Activated naive CD8-positive, alpha-beta T cell treated with anti-CD3 and anti-CD28 coated beads, Interleukin-2, amount 10 ng/mL, durations not matched to agents 7 days and 5 days (primary cell): ENCODE measurements at places on chromosomes 2 and 18.
A peak's percentile ranks its signal among the peaks of the same experiment; 100 is the strongest.

GRCh38 chr2:98882971-98883779 lies 52.9 kb downstream of the CRACDL start:
- H3K27ac ChIP-seq, result no peak overlapping the region
- H3K27me3 ChIP-seq, result peaks cover 10% of the 10 kb centered on the region
- H3K36me3 ChIP-seq, result peaks cover 2% of the 10 kb centered on the region
- H3K4me1 ChIP-seq, result no peaks in the 10 kb centered on the region
- H3K4me3 ChIP-seq, result no peak overlapping the region
- DNase-seq, result no peak

DNA sequence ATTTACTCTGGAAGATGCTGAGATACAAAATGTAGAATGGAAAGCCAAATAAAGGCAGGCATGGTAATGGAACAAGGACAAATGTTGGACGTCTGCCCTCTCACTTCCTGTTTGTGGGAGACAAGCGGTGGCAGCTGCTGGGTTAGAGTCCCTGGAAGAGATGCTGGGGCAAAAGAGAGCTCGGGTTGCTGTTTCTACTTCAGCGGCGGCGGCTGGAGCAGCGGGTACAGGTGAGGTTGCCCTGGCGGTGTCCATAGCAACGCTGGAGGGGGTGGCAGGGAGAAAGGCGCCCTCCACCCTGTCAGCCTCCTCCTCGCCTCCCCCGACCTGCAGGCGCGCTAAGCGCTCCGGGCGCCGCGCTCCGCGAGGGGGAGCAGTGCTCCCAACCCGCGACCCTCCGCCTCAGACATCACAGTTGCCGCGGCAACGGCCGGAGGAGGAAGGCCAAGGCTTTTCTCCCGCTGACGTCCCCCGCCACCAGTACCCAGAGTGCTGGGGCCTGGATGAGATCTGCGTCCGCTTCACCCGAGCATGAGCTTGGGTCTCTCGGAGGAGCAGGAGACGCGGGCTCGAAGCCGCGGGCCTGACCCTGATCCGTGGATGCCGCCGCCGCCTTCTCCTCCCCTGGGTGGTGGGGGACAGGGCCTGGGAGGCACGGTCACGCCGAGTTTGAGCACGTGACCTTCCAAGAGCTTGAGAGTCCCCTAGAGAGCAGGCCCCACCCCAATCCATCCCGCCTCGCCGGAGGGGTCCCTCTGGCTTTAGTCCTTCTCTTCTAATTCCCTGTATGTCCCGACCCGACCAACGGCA lies 65.6 kb downstream of the NOL4 start:
- peak; percentile 19 for DNase-seq
- H3K4me3 ChIP-seq, result no peak overlapping the region
- H3K27ac ChIP-seq, result no peak overlapping the region
- no peaks in the 10 kb centered on the region for H3K4me1 ChIP-seq
- no peaks in the 10 kb centered on the region for H3K36me3 ChIP-seq

DNA sequence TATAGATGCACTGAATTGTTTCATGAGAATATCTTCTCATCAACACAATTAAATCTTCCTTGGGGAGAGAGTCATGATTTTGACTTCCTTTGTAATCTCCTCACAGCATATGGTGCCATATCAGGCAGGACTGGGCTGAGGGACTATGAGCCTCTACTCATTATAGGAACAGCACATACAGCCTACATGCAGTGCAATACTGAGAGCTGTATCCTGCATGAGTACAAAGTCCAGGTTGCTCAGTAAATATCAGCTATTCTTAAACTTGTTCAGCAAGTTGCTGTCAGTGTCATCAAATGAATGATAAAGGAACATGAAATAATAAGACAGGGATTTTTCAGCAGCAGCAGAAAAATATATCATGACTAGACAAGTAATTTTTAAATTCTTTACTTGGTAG lies 10.8 kb downstream of the DLGAP1 start:
- no peak overlapping the region for H3K27ac ChIP-seq
- no peaks in the 10 kb centered on the region for H3K4me1 ChIP-seq

DNA sequence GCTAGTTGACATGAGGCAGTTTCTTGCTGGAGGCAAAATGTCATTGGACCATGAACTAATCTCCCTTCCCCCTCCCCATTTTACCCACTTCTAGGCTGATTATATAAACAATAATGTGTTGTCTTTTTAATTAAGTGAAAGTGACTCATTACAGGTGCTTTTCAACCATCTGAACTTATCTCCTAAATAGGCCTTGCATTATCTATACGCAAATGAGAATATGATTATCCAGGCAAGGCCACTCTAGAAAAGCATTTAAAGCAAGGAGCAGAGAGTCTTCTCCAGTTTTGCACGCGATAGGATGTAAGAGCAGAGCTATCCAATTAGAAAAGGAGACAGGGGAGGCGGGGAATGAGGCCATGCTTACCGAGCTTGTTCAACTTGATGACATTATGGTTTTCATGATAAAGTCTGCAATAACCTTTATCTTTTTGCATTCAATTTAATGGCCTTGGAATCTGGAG lies 286.1 kb upstream of the SIX3 start:
- no peak for DNase-seq
- H3K4me3 ChIP-seq, result no peak overlapping the region
- no peaks in the 10 kb centered on the region for H3K4me1 ChIP-seq
- no peaks in the 10 kb centered on the region for H3K27me3 ChIP-seq

GRCh38 chr2:130810490-130810889 lies 26.2 kb upstream of the ARHGEF4 start:
- H3K36me3 ChIP-seq, result no peaks in the 10 kb centered on the region
- no peak overlapping the region for H3K4me3 ChIP-seq
- H3K27ac ChIP-seq, result no peak overlapping the region
- H3K27me3 ChIP-seq, result peaks cover 42% of the 10 kb centered on the region
- no peak for DNase-seq
- H3K4me1 ChIP-seq, result peaks cover 12% of the 10 kb centered on the region

- peaks cover 23% of the 10 kb centered on the region for H3K4me1 ChIP-seq
- no peak for DNase-seq
- no peak overlapping the region for H3K4me3 ChIP-seq
- H3K27me3 ChIP-seq, result no peaks in the 10 kb centered on the region
Observed at GRCh38 chr18:75230163-75231052, 19.8 kb downstream of the TSHZ1 start.

DNA sequence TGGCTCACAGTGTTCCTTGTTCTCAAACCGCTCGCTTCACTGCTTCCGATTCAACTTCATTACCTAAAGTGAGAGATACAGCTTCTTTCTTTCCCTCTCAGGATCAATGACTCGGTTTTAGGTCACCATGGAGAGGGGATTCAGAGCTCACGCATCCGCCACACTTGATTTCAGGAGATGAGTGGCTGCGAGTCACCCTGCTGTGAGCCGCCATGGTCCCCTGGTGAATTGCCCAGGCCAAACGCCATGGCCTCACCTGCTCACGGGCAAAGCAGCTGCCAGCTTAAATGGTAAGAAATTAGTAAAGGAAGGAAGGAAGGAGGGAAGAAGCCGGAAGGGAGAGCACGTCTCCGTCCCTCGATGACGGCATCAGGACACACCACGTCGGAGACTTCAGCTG lies 60.5 kb downstream of the ADNP2 start:
- no peak overlapping the region for H3K27ac ChIP-seq
- H3K4me1 ChIP-seq, result no peaks in the 10 kb centered on the region
- no peak for DNase-seq
- H3K4me3 ChIP-seq, result no peak overlapping the region

DNA sequence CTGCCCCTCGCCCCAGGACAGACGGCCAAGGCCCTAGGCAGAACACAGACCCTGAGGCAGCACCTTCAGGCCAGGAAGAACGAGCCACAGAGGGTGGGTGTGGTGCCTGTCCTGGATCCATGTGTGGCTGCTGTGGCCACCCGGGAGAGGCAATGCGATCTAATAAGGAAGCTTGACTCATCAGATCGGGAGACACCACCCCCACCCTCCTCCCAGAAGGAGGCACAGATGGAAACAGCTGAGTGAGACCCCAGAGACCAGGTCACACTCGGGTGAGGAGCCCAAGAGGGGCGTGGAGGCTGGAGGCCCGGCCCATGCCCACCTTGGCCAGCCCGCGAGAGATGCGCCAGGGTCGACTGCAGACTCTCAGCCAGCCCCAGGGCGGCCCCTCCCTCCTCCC lies 20.3 kb downstream of the KCNG2 start:
- no peak overlapping the region for H3K4me3 ChIP-seq
- no peaks in the 10 kb centered on the region for H3K36me3 ChIP-seq
- H3K27ac ChIP-seq, result no peak overlapping the region
- no peak for DNase-seq

DNA sequence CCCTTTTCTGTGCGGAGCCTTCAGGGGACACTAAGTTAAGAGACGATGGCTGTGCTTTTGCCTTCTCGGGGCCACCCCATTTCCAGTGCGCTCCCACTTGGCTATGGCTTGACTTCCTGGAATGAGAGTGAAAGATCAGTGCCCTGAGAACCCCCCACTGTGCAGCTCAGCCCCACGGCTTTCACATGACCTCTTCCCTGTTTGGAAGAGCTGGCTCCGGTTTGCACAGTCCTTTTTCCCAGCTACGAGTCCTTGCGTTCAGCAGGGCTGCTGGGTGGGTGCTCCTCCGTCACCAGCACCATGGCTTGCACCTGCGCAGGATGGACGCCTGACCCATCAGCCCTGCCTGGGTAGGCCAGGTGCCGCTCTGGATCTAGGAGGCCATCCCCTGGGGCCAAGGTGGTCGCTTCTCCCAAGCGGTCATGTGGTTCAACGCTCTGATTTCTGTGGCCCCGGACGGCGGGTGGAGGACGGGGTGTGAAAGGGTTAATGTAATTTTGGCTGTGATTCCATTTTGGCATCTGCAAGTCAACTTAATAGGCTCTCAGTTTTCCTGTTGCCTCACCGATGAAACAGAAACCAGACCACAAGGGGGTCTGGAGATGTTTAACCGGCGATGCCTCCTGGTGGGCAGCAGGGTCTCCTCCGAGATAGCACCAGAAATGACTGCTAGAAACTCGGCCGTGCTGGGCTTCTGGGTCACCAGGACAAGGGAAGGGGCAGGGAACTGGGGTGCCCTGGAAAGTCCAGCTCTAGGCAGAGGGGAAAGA lies 113.1 kb upstream of the HAAO start:
- no peak for DNase-seq
- H3K36me3 ChIP-seq, result no peaks in the 10 kb centered on the region
- H3K4me1 ChIP-seq, result peaks cover 1% of the 10 kb centered on the region
- peaks cover 5% of the 10 kb centered on the region for H3K27me3 ChIP-seq

DNA sequence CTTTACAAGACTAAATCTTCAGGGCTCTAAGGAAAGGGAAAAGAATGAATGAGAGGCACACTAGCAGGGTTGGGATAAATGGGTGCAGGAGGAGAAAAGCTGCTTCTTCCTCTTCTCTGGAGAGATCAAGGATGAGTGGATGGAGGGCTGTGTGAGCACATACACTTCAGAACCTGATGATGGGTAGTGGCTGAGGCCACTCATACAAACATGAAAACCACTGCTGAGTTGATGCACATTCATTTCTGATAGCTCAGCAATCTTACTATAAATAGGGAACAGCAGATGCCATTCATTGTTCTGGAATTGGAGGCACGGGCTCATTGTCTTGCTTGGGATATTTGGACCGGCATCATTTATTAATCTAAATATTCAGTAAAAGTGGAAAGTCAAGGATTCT lies 152.4 kb upstream of the KCTD1 start:
- H3K27me3 ChIP-seq, result peaks cover 7% of the 10 kb centered on the region
- H3K27ac ChIP-seq, result no peak overlapping the region
- no peak overlapping the region for H3K4me3 ChIP-seq
- DNase-seq, result no peak

- no peak for DNase-seq
- no peaks in the 10 kb centered on the region for H3K36me3 ChIP-seq
- H3K4me1 ChIP-seq, result no peaks in the 10 kb centered on the region
- no peak overlapping the region for H3K4me3 ChIP-seq
- no peak overlapping the region for H3K27ac ChIP-seq
- no peaks in the 10 kb centered on the region for H3K27me3 ChIP-seq
Observed at GRCh38 chr2:137929519-137929916, 34.8 kb upstream of the HNMT start.

DNA sequence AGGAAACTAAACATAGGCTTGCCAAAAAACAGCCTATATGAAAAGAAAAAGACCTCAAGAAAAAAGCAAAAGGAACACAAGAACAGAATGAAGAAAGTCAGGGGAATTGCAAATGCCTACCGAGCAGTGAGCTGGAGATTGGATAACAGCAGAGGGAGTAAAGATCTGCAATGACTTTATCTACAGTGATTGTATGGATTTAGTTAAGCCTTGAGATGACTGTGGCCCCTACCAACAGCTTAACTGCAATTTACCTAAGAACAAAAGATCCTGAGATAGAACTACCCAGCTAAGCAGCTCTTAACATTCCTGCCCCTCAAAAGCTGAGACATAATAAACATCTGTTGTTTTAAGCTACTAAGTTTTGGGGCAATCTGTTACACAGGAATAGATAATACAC lies 20.5 kb downstream of the LNPK start:
- H3K4me1 ChIP-seq, result no peaks in the 10 kb centered on the region
- no peak for DNase-seq
- no peak overlapping the region for H3K27ac ChIP-seq
- H3K36me3 ChIP-seq, result peaks cover 36% of the 10 kb centered on the region
- no peak overlapping the region for H3K4me3 ChIP-seq
